Activated T-helper 1 cell treated with anti-CD3 and anti-CD28 coated beads, Interleukin-12 subunit alpha, Interleukin-12 subunit beta, Interleukin-2, Interleukin-4 antibody, amounts not matched to agents 30 ng/mL and 10 ng/mL and 1 ng/mL, durations not matched to agents 14 hours and 24 hours and 36 hours (primary cell): ENCODE measurements at places on chromosomes 7 and 10. TPM values are rescaled to one million over a fixed set of nuclear protein-coding genes. Genes with fewer than 3 reads are reported as not detected.

- DNase-seq: no peak
Observed at GRCh38 chr7:138228769-138229168, 152.5 kb downstream of the AKR1D1 start.

GRCh38 chr7:1403638-1404459 is 55.4 kb downstream of the MICALL2 start:
- DNase-seq: no peak

Gene RPEL1
- total RNA-seq: not detected in 2 replicates

GRCh38 chr10:29057822-29058331 is 231.0 kb upstream of the LYZL1 start:
- no peak for DNase-seq

Gene GNGT1
- not detected in 2 replicates for total RNA-seq

- peak; percentile 64 for DNase-seq
Observed at GRCh38 chr10:103800789-103801540, 54.4 kb downstream of the SH3PXD2A start.

DNA sequence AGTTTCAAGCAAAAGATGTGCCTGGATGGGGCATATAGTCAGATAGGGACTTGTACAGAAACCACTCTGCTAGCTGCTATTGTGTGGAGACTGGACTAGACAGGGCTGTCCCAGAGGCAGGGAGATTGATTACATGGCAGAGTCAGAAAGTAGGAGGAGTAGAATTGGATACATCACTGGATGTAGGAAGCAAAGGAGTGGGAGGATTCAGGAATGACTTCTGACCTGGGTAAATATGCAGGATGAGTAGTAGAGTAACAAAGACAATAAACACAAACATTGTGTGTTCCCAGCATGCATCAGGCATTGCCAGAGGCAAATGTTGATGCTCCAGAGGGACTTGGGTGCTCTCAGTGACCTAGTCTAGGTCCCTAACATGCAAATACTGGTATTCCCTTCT is 30.9 kb upstream of the MAT1A start:
- no peak for DNase-seq

DNA sequence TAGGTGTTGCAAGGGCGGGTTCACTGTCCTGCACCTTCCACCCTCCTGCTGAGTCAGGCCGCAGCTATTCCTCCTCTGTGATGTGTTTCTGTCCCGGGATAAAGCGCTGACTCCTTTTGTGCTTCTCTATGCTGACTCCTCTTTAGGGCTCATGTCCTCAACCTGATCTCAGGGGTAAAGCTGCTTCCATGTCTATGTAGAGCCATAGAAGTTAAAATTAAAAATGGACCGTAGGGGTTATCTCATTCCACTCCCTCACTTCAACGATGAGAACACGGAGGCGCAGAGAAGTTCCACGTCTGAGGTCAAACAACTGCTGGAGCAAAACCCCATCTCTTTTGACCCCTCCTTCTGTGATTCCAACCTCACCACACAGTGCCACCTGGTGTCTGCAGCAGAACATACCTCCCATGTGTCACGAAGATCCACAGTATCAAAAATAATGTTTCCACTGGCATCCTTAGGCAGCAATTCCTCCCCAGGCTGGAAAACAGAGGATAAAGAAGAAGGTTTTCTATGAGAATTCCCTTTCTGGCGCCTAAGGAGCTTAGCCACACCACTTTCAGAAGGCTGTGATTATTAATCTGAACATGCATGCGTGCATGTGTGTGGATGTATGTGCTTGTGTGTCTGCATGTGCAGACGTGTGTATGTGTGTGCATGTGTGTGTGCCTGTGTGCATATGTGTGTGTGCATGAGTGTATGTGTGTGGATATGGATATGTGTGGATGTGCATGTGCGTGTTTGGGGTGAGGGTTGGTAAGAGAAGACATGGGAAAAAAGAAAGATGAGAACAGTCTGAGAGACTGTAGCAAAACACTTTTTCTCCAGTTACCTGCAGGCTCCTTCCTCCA is 81.2 kb upstream of the UCN3 start:
- DNase-seq: peak; percentile 59

Gene AUTS2
- total RNA-seq: 2.4 and 2.7 TPM in 2 replicates

- no peak for DNase-seq
Observed at GRCh38 chr7:95840953-95841950, 68.9 kb downstream of the DYNC1I1 start.

GRCh38 chr10:110613996-110614495 is 30.1 kb upstream of the RBM20 start:
- no peak for DNase-seq

- no peak for DNase-seq
Observed at GRCh38 chr10:133134411-133135115, 25.5 kb upstream of the KNDC1 start.

GRCh38 chr10:85596389-85596788 is 770.2 kb downstream of the GRID1 start:
- no peak for DNase-seq

Gene CCDC172
- not detected in 2 replicates for total RNA-seq

GRCh38 chr10:107379601-107380000 is 215.1 kb upstream of the SORCS1 start:
- DNase-seq: no peak

DNA sequence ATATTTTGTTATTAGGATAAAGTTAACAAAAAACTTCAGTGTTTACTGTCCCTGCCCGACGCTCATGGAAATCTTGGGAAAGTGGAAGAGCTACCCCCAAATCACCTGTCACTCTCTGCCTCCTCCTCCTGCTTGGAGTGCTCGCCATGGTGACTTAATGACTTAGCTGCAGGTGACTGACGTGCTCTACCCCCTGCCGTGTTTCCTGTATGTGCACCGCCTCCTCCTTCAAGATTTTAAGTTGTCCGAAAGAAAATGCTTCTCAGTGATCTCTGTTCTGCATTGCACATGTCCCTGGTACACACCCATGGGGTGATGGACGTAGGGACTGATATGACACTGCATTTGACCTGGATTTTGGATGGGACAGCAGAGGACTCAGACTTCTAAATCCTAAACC is 338.8 kb upstream of the SHH start:
- no peak for DNase-seq

DNA sequence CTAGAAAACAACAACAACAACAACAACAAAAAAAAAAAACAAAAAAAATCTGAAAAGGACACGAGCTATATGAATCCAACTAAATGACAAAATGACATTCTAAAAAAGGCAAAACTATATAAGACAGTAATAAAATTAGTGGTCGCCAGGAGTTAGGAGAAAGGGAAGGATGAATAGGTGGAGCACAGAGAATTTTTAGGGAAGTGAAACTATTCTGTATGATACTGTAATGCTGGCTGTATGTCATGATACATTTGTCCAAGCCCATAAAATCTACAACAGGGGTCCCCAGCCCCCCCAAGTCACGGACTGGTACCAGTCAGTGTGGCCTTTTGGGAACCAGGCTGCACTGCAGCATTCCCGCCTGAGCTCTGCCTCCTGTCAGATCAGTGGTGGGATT is 2.8 kb upstream of the PUS7 start:
- DNase-seq: no peak

GRCh38 chr10:71770789-71771188 is 2.5 kb downstream of the VSIR start:
- DNase-seq: no peak

DNA sequence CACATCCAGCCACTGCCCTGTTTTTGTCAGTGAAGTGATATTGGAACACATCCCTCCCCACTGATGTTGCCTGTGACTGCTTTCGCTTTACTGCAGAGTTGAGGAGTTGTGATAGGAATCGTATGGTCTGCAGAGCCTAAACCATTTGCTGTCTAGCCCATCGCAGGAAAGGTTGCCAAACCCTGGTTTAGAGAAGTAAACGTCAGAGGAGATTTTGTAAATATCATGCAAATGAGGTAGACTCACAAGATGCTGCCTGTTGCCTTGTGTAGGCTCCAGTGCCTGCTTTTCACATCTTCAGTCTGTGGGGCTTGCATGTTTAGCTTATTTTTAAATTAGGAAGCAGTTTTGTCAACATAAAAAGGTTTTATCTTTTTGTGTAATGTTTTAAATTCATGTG is 107.1 kb downstream of the TRRAP start:
- DNase-seq: no peak
